ENCODE measurements at places on chromosomes 12 and 14.

GRCh38 chr14:105487986-105488777 lies 1.5 kb downstream of the CRIP1 start:
- H3K27me3 ChIP-seq = peaks cover 27% of the 10 kb centered on the region
- no peak overlapping the region for H3K4me3 ChIP-seq
- no peak for DNase-seq
- H3K27ac ChIP-seq = no peak overlapping the region
- peaks cover 25% of the 10 kb centered on the region for H3K4me1 ChIP-seq
- H3K36me3 ChIP-seq = peaks cover 13% of the 10 kb centered on the region

DNA sequence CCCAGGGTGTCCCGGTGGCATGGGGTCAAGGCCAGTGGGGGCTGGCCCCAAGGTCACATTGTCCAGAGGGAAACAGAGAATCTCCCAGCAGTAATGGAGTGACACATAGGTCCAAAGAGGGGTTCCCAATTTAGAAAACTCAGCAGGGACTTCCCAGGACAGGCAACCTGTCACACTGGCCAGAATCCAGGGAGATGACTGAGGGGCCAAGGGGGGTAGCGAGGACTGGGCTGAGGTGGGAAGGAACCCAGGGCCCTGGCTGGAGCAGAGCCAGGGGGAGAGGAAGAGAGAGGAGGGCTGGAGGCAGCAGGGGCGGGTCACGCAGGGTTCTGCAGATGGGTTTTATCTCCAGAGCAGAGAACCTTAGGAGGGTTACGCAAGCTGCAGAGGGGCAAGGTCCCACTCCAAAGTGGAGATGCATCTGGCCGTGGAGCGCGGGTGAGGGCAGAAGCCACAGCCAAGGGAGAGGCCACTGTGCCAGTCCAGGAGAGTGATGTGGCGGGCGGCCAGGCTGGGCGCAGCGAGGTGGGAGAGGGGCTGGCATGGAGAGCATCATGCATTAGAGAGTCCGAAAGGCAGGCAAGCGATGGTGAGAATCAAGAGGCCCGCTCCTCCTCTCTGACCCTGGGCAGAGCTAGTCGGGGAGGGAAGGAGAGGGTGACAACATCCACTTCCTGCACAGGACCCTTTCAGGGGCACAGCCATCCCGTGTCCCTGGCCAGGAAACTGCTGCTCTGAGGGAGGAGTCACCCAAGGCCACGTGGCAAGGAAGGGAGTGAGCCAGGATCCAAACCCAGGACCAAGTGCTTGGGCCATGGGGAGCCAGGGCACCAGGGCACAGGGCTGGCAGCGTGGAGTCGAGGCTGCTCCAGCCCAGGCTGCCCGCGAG lies 29.0 kb downstream of the NCOR2 start:
- no peak overlapping the region for H3K27ac ChIP-seq
- H3K27me3 ChIP-seq = no peaks in the 10 kb centered on the region
- H3K4me3 ChIP-seq = no peak overlapping the region

- no peaks in the 10 kb centered on the region for H3K36me3 ChIP-seq
- H3K4me1 ChIP-seq = 0 out of 2 replicates have a peak, but pooled peaks cover 3% of the 10 kb centered on the region
- DNase-seq = no peak
Measured at GRCh38 chr12:85277191-85277590, 2.8 kb upstream of the ALX1 start.

- DNase-seq = no peak
- H3K4me3 ChIP-seq = no peak overlapping the region
- no peak overlapping the region for H3K27ac ChIP-seq
- no peaks in the 10 kb centered on the region for H3K27me3 ChIP-seq
Measured at GRCh38 chr14:88505621-88506020, 49.2 kb downstream of the PTPN21 start.

DNA sequence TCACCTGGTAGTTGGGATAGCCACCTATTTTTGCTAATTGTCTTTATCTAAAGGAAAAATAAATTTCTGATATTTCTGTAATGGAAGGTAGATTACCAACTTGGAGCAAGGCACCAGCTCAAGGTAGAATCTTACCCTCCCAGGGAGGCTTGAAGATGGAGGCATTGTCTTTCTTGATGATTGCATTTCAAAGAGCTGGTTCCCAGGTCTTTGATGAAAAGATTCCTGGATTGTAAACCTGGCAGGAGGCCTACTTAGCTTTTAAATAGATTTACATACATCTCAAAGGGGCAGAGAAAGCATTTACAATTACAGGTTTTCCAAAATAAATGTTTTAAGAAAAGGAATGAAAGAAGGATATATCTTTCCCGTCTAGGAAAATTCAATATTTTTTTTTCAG lies 729.2 kb downstream of the LRFN5 start:
- H3K27ac ChIP-seq = no peak overlapping the region
- H3K4me3 ChIP-seq = no peak overlapping the region
- DNase-seq = no peak
- H3K36me3 ChIP-seq = no peaks in the 10 kb centered on the region
- no peaks in the 10 kb centered on the region for H3K27me3 ChIP-seq

DNA sequence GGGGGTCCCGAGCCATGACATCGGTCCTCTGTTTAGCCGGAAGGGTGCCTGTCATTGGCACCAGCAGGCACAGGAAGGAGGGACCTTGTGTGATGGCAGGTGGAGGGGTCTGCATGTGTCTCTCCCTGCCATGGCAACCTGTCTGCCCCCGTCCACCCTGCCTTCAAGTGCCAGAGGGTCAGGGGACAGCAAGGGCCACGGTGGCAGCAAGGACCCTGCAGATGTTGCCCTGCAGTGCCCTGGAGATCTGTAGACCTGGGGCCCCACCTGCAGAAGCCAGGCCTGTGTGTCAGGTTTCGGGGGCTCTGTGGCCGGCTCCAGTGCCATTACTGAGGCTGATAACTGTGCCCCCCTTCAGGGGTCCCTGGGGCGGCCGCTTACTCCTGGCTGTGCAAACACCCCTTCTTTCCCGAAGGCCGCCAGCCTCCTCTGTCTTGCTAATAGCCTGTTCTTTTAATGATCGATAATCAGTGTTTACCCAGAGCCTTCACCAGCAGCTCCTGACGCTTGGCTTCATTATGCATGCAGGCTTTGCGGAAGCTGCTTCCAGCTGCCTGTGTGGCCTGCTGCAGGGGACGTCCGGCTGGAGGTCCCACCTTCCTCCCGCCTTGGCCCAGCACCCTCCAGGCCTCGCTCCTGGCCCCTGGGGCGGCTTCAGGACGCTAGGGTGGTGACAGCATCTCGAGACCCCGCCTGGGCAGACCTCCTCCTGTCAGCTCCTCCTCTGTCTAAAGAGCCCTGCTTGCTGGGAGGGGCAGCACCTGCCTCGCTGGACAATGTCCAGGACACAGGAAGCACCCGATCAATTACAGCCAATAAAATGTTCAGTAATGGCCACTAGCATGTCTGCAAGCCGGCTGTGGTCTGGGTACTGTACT lies 153.0 kb downstream of the KIF26A start:
- H3K36me3 ChIP-seq = no peaks in the 10 kb centered on the region
- no peak overlapping the region for H3K4me3 ChIP-seq
- DNase-seq = no peak
- no peak overlapping the region for H3K27ac ChIP-seq
- no peaks in the 10 kb centered on the region for H3K4me1 ChIP-seq

DNA sequence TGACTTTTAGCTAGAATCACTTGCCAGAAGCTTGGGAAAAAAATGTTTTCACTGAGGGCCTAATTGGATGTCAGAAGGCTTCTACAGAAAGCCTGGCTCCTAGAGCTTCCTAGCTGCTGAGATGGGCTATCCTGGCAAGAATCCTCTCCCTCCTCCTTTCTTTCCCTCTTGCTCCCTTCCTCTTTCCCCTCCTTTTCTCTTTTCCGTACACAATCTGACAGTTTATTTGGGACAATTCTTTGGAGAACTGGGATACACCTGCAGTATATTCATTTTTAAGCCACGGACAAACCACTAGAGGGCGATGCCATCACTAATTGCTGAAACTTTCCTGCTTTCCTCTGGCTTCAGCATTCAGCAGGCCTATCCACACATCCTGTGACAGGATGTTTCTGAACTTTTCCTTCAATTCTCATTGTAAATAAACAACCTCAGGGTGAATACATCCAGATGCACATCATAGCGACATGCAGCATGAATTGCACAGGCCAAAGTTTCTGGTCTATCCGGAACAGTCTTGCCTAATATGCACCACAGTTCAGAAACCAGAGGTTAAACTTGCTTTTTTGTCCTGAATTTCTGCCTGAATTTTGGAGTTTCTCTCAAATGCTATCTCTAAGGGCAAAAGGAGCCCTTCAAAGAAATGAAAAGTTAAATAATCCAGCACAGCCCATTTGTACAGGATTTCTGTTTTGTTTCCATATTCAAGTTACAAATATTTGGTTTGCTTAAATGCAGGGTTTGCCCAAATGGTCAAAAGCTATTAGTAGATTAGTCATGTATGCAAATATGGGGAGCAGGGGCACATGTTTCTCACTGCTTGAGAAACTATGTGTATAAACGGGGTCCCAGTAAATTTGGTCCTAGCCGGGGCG lies 142.8 kb downstream of the PAWR start:
- no peaks in the 10 kb centered on the region for H3K27me3 ChIP-seq
- peak; percentile 72 for DNase-seq
- H3K36me3 ChIP-seq = peaks cover 6% of the 10 kb centered on the region
- H3K27ac ChIP-seq = peak overlapping the region; percentile 99

DNA sequence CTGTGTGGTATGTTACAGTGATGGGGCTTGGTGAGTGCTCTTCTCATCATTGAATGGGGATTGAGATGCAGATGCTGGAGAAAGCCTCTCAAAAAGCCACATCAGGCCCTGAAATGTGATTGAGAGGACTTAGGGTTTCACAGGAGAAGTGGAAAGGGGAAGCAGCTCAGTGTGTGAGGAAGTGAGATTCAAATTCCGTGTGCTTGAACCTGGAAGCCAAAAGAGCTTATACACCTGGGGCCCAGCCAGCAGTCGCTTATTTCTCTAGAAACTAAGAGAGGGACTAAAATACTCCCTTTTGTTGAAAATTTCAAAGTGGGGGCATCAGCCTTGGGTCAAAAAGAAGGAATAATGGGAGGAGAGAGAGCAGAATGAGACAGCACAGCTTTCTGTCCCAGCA lies 39.1 kb upstream of the GZMB start:
- H3K27me3 ChIP-seq = no peaks in the 10 kb centered on the region
- H3K4me1 ChIP-seq = no peaks in the 10 kb centered on the region
- no peak overlapping the region for H3K4me3 ChIP-seq
- no peaks in the 10 kb centered on the region for H3K36me3 ChIP-seq
- no peak for DNase-seq

DNA sequence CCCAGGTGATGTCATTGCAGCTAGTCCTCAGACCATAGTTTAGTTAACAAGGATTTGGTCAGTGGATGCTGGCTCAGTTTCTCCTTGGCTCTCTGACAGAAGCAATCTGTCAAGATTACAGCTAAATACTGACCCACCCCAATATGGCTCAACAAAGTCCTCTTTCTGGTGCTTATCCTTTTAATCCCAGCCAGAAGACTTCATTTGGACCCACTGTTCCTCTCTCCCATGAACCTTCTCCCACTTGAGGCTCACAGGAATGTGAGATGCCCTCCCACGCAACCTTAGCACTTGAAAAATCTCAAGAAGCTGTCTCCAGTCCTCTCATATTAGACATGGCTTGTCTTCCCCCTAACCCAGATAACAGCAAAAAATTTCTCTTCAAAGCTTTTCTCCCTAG lies 47.7 kb downstream of the C12orf50 start:
- H3K27me3 ChIP-seq = no peaks in the 10 kb centered on the region
- no peaks in the 10 kb centered on the region for H3K4me1 ChIP-seq
- H3K27ac ChIP-seq = no peak overlapping the region
- H3K36me3 ChIP-seq = no peaks in the 10 kb centered on the region
- no peak overlapping the region for H3K4me3 ChIP-seq

DNA sequence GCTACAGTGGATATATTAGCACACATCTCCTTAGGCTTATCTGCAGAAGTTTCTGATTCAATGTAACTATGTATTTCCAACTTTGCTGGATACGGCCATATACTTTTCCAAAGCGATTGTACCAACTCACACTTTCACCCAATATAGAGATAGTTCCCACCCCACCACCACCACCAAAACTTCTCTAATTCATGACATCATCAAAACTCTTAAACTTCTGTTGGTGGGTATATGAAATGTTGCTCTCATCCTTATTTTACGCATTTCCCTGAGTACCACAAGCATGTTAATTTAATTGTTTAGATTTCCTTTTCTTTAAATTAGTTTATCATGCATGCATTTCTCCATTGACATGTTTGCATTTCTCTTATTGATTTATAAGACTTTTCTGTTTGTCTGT lies 95.6 kb downstream of the PRKD1 start:
- H3K4me3 ChIP-seq = no peak overlapping the region
- no peaks in the 10 kb centered on the region for H3K4me1 ChIP-seq
- H3K36me3 ChIP-seq = no peaks in the 10 kb centered on the region
- DNase-seq = no peak
- H3K27ac ChIP-seq = no peak overlapping the region

DNA sequence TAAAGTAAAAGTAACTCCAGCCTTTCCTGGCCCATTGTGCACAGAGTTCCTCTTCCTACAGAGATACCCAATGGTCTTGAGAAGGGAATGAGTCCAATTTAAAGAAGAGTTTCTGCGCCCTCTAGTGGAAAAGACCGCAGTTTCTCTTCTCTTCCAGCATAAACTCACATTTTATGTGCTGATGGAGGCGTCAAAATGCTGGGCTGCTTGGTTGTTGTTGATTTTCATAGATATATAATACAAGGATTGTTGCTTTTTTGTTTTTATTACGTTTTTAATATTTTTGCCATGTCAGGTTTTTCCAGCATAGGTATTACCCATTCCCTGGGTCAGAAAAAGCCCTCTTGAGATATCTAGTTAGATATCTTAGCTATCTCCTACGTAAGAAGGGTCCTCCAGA lies 356.9 kb upstream of the STXBP6 start:
- no peak overlapping the region for H3K4me3 ChIP-seq
- no peaks in the 10 kb centered on the region for H3K36me3 ChIP-seq
- peak; percentile 5 for DNase-seq
- no peaks in the 10 kb centered on the region for H3K4me1 ChIP-seq
- H3K27me3 ChIP-seq = no peaks in the 10 kb centered on the region

DNA sequence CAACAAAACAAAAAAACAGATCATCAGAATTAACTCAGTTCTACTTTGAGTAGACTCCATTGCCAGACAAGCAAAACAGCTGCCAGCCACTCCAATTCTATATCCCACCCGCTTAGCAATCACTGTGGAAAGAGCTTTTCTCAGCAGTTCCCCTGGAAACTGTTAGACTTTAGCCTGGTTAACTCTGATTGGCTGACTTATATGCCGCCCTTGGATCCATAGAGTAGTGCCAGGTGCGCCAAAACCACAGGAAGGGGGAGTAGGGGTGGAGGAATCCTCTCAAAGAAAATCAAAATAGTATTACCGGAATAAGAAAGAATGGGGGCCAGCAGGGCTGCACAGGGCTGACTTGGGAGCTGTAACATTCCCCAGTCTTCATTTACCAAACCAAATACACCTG lies 5.4 kb upstream of the EML5 start:
- DNase-seq = no peak
- H3K27me3 ChIP-seq = no peaks in the 10 kb centered on the region
- no peak overlapping the region for H3K27ac ChIP-seq
- no peaks in the 10 kb centered on the region for H3K36me3 ChIP-seq
- H3K4me1 ChIP-seq = no peaks in the 10 kb centered on the region

DNA sequence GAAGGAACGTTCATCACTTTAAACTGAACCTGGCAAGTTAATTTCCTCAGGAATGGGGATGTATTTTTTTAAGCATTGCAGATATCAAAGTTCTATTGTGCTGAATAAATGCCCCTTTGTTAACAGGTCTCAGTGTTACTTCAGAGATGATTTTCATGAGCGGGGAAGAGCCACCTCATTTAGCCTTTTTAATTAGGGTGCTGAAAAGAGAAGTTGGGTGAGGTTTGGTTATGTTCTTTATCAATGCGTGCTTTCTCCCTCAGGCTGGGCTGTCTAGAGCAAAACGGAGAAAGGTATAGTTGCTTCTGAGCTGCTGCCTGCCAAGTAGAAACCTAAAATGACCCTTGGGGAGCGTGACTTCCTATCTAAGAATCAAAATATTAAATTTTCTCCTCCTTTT lies 8.0 kb upstream of the HIP1R start:
- DNase-seq = no peak
- H3K27me3 ChIP-seq = no peaks in the 10 kb centered on the region
- H3K4me3 ChIP-seq = no peak overlapping the region
- no peak overlapping the region for H3K27ac ChIP-seq
- H3K4me1 ChIP-seq = peaks cover 7% of the 10 kb centered on the region

Data from SJSA1 (cell line).